ENCODE measurements at places on chromosomes 4 and X. TPM values are rescaled to one million over a fixed set of nuclear protein-coding genes. Genes with fewer than 3 reads are reported as not detected.

GRCh38 chrX:68894142-68894512, 65.3 kb downstream of the EFNB1 start:
- H3K27me3 ChIP-seq, result no peaks in the 10 kb centered on the region
- peak overlapping the region; percentile 89 for H3K27ac ChIP-seq
- H3K4me1 ChIP-seq, result peaks cover 6% of the 10 kb centered on the region
- DNase-seq, result no peak

DNA sequence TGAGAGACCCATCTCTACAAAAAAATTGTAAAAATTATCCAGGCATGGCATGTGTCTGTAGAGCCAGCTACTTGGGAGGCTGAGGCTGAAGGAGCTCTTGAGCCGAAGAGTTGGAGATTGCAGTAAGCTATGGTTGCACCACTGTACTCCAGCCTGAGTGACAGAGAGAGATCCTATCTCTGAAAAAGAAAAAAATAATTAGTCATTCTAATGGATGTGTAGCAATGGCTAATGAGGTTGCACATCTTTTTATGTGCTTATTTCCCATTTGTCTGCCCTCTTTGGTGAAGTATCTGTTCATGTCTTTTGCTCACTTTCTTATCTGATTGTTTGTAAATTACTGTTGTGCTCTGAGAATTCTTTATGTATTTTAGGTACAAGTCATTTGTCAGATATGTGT, 19.0 kb upstream of the MAML3 start:
- DNase-seq, result no peak
- no peak overlapping the region for H3K27ac ChIP-seq
- H3K27me3 ChIP-seq, result no peaks in the 10 kb centered on the region
- no peaks in the 10 kb centered on the region for H3K4me1 ChIP-seq
- no peaks in the 10 kb centered on the region for H3K36me3 ChIP-seq

DNA sequence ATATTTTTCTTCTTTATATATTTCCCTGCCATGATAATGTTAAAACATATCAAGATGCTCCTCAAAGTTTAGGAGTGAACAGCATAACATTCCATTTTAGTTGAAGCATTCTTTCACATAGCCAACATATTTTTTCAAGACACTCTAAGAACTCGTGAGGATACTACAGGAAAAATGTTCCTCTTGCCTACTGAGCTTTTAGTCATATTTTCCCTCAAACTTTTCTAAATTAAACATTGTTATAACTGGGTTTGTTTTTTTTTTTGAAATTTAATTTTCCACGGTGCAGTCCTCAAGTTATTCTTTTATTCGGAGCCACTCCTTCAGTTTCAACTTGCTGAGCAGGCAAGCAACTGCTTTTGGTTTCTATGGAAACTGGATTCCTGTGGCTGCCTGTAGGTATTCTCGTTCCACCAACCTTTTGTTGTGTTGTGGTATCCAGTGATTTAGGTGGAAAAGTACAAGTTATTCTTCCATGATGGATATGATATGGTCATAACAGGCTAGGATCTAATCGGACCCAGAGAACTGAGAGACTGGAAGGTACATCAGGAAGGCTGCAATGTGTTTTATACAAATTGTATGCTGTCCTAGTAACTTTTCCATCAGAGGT, 248.0 kb downstream of the TRIML1 start:
- no peaks in the 10 kb centered on the region for H3K36me3 ChIP-seq
- no peaks in the 10 kb centered on the region for H3K27me3 ChIP-seq
- no peaks in the 10 kb centered on the region for H3K4me1 ChIP-seq
- no peak overlapping the region for H3K27ac ChIP-seq

DNA sequence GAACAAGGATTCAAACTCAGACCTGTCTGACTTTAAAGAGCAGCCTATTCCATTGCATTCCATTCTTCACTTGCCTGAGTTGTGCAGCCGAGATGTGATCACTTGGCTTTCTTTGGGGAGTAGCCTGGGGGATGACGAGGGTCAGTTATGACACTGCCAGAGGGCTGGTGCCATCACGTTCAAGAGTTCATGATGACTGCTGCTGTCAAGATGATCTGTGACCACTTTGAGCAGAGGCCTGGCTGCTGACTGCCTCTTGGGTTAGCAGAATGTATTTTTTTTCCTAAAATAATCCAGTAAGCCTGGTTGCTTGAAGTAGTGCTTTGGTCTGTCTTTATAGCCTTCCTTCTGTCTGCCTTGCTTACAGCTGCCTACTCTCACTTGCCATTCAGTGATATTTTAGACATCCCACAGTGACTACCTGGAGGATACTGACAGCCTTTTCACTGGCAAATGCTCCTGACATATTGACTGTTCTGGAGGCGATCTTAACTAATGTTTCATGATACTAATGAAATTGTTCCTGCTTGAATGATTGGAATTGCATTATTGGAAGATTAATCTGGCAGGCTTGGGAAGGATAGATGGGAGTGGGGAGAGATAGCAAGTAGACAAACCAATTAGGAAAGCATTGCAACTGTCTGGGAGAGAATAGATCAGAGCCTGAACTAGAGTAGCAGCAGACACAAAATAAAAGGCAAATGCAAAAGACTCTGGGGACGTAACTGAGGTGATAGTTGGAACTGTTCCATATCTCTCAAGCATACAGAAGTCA, 221.6 kb upstream of the LCORL start:
- H3K36me3 ChIP-seq, result no peaks in the 10 kb centered on the region
- DNase-seq, result no peak
- H3K27ac ChIP-seq, result no peak overlapping the region
- no peaks in the 10 kb centered on the region for H3K27me3 ChIP-seq

RAB39B gene
- 0.18 TPM for total RNA-seq

GRCh38 chrX:104270916-104271512, 16.3 kb upstream of the ESX1 start:
- no peaks in the 10 kb centered on the region for H3K36me3 ChIP-seq
- DNase-seq, result no peak
- peak overlapping the region; percentile 10 for H3K4me3 ChIP-seq
- H3K27ac ChIP-seq, result no peak overlapping the region
- H3K27me3 ChIP-seq, result no peaks in the 10 kb centered on the region
